ENCODE measurements at places on chromosomes 2 and 18.

- DNase-seq, result no peak
Measured at GRCh38 chr2:169975221-169975620, 148.0 kb downstream of the UBR3 start.

DNA sequence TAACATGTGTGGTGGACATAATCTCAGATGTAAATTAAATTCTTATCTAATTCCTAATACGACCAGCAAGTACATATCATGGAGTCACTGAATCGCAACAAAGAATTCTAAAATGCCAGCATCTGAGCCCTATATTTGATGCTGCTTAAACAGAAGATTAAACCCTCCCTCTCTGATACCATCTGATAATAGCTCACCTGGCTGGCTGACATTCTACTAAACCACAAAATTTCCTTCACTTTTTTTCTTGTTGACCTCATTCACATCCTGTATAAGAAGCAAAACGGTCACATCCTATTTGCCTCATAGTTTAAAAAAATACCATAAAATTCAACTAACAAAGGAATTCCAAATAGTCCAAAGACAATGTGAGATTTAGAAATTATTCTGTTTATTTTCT is 371.6 kb upstream of the SLC8A1 start:
- DNase-seq, result no peak

GRCh38 chr18:13553449-13553848 is 172.9 kb downstream of the FAM210A start:
- DNase-seq, result no peak

DNA sequence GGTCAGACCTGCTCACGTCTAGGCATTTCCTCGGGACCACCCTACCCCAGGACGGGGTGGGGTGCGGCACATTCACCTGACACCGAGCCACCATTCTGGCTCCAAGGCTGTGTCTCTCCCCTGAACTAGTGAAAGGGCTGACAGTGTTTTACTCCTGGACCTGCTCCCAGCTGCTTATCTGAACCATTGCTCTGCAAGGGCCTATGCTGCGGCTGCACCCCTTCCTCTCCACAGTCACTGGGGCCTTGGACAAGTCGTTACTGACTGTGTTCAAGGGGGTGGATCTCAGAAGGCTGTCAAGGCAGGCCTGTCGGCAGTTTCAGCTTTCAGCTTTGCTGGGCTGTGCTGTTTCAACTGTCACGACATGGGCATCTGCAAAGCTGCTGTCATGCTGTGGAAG is 11.7 kb downstream of the CREG2 start:
- no peak for DNase-seq

GRCh38 chr2:102114851-102115497 is 27.6 kb upstream of the IL1R1 start:
- no peak for DNase-seq

- DNase-seq, result no peak
Measured at GRCh38 chr2:49403637-49404036, 249.3 kb upstream of the FSHR start.

- DNase-seq, result no peak
Measured at GRCh38 chr2:144071461-144071860, 448.5 kb downstream of the ZEB2 start.

GRCh38 chr2:123419976-123420375 is 605.1 kb upstream of the CNTNAP5 start:
- DNase-seq, result no peak

DNA sequence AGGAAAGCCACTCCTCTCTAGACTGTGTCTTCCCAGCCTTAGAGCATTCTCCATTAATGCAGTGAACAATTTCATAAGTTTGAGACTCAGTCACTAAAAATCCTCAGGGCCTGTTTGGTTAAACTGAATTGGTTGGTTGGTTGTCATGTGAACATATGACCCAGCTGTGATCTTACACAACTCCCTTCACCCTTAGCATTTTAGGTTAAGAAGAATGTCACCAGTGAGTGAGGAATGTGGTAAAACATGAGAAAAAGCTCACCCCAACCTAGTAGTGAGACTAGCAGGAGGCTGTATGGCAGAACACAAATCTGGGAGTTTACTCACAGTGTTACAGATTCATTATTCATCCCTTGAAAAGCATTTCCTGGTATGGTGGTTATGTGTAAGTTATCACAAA is 32.4 kb downstream of the LHCGR start:
- no peak for DNase-seq

DNA sequence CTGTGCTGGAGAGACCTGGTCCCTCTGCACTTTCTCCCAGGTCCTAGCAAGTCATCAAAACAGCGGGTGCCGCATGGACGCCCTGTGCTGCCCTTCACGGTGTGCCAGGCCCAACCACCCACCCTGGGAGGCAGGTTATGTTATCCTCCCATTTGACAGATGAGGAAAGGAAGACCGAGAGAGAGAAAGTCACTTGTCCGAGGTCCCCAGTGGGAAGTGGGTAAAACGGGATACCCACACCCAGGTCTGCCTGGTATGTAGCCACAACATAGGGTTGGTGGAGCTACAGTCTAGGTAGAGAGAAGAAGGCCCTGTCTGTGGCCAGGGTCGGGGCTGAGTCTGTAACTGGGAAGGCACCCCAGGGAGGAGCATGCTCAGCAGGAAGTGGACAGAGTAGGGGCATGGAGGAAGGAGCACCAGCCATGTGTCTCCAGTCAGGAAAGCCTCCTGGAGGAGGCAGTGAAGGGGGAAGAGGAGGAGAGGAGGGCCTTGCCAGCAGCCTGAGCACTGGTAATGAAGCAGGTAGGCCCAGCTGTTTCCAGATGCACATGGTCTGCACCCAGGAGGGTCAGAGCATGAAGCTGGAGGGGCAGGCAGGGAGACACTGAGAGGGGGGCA is 98.4 kb downstream of the ZFP36L2 start:
- no peak for DNase-seq

- DNase-seq, result no peak
Measured at GRCh38 chr18:58344861-58345463, 283.9 kb downstream of the ALPK2 start.

DNA sequence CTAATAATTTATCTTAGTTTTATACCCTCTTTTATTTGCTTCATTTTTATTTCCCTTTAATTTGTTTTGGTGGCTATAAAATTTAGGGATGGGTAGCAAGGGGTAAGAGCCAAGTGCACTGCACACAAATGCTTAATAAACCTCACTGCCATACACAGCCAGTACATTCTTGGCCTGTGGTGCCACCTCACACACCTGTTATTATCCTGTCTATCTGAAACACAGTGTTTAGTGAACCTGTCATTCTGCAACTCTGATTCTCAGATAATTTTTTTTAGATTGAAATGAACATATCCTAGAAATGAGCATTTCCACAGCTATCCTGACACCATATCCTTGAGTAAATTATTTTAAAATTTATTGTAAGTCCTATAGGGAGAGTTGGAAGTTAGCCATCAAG is 807.5 kb downstream of the DCC start:
- DNase-seq, result no peak

GRCh38 chr2:204074456-204074855 is 137.9 kb downstream of the ICOS start:
- DNase-seq, result no peak

DNA sequence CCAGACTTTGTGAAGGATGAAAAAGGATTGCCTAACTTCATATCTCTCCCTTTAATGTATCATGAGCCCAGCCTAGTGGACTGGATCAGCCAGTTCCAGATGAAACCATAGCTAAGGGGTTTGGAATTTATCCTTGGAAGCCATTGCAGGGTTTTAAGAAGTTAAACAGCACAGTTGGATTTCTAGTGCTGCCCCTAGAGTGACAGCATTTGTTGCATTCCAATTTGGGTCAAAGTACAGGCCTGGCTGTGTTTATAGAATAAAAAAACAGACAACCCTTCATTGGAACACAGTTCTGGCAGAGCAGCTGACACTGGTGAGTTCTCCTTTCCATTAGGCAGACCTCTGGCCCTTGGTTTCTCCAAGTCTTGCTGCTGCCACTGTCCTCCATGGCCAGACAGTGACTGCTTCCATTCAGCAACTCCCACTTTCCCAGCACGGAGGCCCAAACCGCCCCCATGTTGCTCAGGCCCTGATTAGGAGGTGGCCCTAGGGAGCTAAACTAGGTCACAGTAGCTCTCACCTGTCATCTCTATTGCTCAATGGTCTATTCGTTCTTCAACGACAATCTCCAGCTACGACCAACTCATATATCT is 8.0 kb downstream of the GPR39 start:
- DNase-seq, result no peak

DNA sequence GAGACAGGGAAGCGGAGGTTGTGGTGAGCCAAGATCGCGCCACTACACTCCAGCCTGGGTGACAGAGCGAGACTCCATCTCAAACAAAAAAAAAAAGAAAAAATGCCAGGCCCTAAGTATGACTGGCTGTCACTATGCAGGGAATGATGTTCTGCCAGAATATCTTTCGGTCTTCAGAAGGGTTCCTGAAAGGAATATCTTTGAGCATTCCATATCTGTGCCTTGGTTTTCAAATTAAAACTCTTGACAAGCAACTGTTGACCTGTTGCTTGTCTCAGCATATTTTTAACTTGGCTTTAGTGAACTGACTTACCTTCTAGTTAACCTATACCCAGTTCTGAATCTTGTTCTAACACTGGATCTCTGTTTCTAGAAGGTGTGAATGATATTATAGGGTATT is 953.2 kb upstream of the FAM98A start:
- no peak for DNase-seq

DNA sequence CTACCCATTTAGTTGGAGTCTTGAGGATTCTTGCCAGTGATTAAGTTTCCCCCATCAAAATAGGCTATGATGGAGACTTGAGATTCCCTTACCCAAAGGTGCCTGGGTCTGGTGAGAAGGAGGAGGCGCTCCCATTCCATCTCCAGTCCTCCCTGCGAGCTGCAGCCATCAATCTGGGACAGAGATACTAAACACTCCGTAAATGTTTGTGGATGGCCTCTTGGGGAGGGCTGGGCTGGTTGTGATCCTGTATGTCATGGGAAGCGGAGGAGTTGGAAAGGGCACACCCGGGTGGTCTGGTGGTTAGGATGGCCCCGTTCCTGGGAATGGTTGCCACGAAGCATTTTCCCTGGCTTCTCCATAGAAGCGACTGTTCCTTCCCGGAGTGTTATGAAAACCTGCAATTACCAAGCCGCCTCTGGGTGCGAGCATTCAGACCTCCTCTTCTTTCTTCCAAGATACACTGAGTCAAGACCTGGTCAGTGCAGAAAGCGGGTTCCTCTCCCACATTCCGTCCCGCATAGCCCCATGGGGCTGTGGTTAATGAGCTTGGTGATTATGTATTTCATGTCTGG is 196.9 kb downstream of the CTIF start:
- no peak for DNase-seq

DNA sequence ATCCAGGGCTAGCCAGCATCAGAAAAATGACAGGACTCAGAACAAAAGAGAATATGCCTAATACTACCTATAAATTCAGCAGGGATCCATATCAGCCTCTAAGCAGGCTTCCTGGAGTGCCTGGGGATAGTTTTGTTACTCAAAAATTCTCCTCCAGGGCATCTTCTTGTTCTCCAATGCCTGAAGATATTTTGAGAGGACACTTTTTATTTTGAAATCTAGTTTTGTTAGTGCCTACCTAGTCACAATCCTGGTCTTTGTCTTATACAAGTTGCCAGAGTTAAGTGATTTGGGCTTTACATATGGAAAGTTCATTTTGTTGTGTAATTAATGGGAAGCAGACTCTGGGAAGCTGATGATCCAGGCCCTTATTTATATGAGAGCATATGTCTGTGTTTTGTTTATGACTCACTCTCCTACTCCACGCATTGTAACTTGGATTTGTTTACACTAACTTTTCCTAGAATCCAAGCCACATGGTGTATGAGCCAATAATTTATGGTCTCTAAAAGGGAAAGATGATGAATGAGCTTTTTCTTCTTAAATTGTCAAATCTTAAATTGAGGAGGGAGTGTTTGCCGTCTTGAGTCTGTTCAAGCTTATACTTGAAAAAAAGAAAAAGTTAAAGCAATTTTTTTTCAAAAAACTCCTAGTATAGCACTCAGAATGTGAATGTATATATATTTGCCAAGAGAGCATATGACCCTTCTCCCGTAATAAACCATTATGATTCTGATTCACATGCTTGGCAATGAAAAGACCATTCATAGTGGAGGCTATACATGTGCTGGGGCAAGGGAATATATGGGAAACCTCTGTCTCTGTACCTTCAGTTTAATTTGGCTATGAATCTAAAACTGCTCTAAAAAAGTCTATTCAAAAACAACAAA is 370.3 kb downstream of the SETBP1 start:
- DNase-seq, result no peak

GRCh38 chr2:224263571-224264043 is 138.3 kb downstream of the FAM124B start:
- DNase-seq, result no peak

DNA sequence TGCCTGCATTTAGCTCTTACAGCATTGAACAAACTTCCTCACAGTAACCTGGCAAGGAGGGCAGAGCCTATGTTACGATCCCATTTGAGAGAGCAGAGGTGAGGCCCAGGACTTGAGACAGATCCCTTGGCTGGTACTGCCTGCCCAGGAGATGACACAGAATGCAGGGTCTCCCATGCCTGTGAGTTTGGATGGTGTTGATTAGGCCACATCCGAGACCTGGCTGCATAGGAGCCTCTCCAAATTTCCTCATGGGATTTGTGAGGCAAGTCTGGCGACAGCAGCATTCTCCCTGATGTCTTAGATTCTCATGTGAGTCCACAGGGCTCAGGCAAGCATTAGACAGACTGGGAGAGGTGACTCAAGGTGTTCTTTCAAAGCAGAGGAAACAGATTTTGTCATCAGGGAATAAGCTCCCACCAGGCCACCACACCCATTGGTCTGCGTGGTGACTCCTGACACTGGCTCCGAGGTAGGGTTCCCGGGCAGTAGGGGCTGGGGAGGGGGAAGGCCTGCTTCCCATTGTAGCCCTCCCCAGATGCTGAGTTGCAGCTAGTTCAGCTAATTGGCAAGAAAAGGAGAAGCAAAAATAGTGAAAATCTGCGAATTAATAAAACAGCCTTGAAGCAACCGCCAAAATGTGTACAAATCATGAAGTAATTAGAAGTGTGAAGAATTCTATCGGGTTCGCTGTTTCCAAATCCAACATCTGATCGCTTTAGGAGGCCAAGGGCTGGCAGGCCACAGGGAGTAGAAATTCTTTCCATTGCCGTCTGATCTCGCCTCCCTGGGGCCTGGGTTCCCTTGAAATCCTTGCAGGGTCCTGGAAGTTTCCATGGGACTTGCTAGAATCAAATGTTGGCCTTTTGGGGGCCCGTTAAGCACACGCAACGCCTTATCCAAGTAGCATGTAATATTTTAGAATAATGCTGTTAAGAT is 68.0 kb downstream of the MAPK4 start:
- DNase-seq, result no peak

GRCh38 chr2:195907474-195907873 is 161.2 kb downstream of the DNAH7 start:
- DNase-seq, result no peak

DNA sequence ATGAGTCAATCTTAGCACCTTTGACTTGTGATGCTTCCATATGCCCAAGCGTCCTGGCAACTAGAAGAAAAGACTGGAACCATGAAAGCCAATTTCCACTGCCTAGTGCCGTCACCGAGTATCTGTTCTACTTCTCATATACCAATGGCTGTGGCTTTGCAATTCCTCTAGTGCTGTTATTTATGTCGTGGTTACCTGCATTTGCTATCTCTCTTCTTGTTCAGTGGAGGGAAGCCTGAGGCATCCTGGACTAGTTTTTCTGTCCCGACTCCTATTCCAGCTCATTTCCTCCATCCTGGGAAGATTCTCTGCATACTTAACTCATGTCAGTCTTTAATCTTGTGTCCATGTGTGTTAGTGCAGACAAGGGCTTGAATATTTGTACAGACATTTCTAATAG is 117.9 kb downstream of the FEZ2 start:
- DNase-seq, result no peak

Measured in stimulated activated CD8-positive, alpha-beta memory T cell treated with anti-CD3 and anti-CD28 coated beads, Interleukin-7, amount 100 ng/mL, for 4 hours (primary cell).